Cardiac muscle cell (in vitro differentiated cells and primary cell): ENCODE measurements at places on chromosomes 5 and 9.

- DNase-seq, result peak; percentile 97
Measured at GRCh38 chr9:35728041-35728971, 3.7 kb downstream of the TLN1 start.

- no peak for DNase-seq
Measured at GRCh38 chr5:2840372-2840915, 89.0 kb upstream of the IRX2 start.

DNA sequence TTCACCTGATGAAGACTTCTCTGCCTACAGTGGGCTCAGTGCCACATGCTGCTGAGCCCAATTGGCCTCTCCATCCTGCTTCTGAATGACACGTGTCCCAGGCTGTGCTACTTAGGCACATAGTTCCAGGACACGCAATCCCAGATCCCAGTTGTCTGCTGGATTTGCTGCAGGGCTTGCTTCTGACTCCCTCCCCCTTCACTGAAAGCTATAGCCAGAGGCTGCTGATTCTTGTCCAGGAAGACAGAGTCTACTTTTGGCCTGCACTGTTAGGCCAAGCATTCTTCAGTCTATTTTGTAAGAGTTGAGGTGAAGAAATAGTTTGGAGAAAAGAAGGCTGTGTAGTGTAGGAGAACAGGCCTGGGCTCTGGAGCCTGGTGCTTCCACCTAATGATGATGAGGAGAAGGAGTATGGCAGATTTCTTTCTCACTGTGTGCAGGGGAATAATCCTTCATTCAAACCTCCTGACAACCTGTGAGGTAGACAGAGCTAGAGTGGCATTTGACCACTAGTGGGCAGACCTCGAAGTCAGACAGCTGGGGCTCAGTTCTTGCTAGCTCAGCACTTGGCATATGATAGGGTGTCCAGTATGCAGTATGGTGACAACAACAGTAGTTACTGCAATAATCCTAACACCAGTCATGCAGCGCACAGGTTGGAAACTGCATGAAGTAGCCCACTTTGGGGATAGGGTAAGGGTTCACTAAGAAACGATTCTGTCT lies 19.5 kb upstream of the ASPN start:
- peak; percentile 71 for DNase-seq

GRCh38 chr5:6085341-6085860 lies 292.9 kb downstream of the MED10 start:
- DNase-seq, result no peak

DNA sequence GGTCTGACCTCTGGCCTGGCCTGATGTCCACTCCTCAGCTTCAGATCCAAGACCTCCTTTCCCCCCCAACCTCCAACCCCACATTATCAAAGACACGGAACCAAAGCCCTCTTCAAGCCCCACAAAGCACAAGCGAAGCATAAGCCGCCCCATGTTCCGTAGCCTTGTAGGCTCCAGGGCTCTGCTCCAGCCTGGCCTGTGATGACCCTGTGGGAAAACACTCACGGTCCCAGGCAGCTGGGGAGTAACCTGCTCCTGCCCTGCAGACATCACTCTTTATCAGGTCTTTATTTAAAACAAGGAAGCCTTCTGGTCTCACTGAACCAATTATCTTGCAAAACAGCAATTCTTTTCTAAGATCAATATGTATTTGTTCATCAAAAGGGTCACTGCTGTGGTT lies 15.4 kb upstream of the WNK2 start:
- DNase-seq, result no peak
